ENCODE measurements at places on chromosomes 12 and 14.

GRCh38 chr14:63857466-63858030 lies 4.7 kb downstream of the SYNE2 start:
- peak; percentile 47 for DNase-seq

GRCh38 chr14:97283426-97283825 lies 486.2 kb downstream of the VRK1 start:
- no peak for DNase-seq

DNA sequence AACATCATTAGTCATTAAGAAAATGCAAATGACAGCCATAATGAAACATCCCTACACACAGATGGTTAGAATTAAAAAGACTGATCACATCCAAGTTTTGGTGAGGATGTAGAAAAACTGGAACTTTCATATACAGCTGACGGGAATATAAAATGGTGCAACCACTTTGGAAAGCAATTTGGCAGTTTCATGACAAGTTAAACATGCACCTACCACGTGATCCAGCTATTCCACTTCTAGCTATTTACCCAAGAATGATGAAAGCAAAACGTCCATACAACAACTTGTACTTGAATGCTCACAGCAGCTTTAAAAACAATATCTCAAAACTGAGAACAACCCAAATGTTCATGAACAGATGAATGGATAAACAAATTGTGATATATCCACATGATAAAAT lies 77.9 kb upstream of the AVPR1A start:
- DNase-seq = no peak

- no peak for DNase-seq
These were observed 59.8 kb upstream of the KIF21A start for GRCh38 chr12:39502726-39503125.

DNA sequence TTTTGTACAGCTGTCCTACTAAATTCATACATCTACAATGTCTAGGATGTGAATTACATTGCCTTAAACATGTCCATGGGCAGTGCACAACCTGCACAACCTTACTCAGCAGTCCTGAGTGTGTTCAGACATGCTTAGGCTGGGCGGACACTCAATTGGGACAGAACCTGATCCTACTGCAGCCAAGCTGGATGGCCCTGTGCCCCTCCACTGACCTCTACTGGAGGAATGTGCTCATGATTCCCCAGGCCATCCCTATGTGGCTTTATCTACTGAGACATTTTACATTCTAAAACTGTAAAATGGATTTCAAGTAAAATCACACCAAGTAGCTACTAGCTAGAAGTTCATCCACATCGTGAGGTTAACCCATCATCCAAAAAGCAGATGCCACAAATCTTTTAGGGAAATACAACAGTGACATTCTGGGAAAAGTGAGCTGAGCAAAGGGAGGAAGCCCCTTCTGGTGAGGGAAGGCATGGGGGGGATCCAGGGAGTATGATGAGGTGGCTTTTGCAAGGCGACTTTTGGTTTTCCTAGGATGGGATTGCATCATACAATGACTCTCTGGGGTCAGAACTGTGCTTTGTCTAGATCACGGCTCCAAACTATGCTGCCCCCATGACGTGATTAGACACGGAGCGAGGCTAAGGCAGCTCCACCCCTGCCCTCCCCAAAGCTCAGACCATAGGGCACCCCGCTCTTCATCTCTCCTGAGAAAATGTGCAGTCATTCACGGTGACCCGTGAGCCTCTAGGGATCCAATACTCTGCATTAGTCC lies 911.7 kb upstream of the TMEM132C start:
- no peak for DNase-seq

- DNase-seq = no peak
These were observed 3.1 kb downstream of the MTHFD1 start for GRCh38 chr14:64391113-64391725.

DNA sequence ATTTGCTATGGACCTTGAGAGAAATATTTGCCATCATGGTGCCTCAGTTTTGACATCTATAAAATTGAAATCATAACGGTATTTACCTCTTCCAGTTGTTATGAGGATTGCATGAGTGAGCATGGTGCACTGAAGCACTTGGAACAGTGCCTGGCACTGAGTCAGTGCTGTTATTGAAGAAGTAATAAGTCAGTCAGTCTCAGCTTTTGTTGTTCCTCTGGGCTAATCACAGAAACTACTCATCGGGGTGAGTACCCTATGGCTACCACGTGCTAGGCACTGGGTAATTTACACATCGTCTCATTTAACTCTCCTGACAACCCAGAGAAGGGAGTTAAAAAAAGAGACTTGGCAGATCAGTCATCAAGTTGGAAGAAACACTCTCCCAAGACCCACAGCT lies 159.5 kb upstream of the NRXN3 start:
- DNase-seq = no peak

GRCh38 chr14:90521930-90522483 lies 125.2 kb downstream of the CALM1 start:
- no peak for DNase-seq

- DNase-seq = no peak
These were observed 72.0 kb upstream of the TBX5 start for GRCh38 chr12:114477989-114478395.

- DNase-seq = no peak
These were observed 36.0 kb upstream of the GARIN6 start for GRCh38 chr12:99611599-99611998.

DNA sequence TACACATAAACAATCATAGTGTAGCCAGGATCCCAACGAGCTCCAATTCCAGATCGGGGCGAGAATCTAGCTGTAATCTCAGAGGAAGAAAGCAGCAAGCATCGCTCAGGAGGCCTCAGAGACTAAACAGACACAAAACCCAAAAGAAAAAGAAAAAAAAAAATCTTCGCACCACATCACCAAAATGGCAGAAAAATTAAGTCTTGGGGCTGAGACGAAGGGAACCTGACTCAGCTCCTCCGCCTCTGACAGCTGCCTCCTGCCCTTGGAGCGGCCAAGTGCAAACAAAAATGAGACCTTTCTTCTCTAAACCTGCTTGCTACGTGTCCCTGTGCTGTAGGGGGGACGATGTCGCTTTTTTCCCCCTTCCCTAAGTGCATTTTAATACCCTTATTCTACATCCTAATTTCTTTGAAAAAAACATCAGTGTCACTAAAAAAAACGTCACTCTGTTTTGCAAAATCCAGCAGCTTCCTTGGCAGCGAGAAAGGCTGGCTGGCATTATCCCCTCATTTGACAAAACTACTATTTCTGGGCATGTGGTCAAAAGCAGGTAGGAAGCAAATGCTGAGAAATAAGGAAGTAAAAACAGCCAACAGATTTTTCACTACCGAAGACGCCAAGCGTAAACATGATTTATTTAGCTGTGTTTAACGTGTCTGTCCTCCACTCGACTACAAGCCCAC lies 30.5 kb downstream of the BCL11B start:
- DNase-seq = peak; percentile 72

GRCh38 chr12:56590237-56590830 lies 39.8 kb downstream of the BAZ2A start:
- DNase-seq = peak; percentile 23

DNA sequence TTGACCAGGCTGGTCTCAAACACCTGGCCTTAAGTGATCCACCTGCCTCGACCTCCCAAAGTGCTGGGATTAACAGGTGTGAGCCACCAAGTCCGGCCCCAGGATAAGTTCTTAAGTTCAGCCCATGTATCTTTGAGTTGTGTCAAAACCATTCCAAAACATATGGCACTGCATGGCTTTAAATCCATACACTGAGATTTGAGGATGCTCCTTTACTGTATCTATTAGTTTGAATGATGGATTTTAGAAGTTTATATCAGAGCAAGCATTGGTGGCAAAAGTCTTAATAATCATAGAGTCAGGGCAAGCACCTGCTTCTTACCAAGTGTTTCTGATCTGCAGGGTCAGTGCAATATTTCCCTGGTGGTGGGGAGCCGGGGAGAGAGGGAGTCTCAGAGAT lies 6.1 kb downstream of the KRT6B start:
- DNase-seq = no peak

DNA sequence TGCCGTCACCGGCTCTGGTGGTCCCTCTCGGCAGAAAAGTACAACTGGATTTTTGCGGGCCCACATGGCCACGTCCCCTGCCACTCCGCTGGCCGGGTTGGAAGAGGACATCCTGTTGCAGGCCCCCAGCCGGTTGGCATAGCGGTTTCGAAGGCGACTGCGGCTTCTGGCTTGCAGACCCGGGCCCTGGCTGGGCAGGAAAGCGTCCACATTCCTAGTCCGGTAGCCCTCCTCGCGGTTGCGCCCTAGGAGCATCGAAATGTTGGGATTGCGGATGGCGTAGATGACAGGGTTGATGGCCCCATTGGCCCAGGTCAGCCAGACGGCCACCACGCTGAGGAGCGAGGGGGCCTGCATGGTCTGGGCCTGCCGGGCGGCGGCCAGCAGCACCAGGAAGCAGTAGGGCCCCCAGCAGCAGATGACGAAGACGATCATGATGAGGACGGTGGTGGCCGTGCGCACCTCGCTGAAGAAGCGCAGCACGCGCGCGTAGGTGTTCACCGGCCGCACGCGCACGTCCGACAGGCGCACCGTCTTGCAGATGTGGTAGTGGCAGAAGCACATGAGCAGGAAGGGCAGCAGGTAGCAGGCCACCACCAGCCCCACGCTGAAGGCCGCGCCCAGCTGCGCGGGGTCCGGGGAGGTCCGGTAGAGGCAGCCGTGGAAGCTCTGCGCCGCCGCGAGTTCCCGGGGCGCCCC lies 1.2 kb downstream of the GPR135 start:
- DNase-seq = peak; percentile 28

DNA sequence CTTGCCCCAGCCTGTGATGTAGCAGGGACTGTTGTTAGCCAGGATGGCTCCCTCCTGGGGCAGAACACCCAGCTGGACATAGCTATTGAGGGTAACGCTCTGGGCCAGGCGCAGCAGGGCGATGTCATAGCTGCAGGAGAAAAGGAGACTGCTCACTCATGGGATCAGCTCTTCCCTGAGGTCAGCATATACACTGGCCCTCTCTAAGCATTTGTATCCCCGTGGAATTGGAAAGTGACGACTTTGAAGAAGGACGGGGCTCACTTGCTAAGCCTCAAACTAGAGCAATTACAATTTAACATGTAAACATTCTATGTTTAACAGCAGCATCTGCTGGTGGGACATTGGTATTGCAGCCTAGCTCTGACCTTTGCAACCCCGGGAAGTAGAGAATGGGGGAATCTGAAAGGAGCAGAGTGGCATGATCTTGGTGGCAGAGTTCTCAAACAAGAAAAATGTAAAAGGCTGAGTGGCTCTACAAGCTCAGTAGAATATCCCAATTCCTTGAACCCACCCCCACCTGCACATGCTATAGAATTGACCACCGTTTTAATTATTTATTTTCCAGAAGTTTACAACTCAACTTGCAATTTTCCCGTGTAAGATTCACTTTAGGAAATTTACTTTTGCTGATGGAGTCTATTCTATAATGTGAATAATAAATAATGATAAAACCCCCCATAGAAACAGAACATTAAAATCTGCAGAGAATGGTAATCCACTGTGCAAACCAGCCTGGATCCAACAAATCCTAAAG lies 5.0 kb downstream of the CELA1 start:
- peak; percentile 79 for DNase-seq

DNA sequence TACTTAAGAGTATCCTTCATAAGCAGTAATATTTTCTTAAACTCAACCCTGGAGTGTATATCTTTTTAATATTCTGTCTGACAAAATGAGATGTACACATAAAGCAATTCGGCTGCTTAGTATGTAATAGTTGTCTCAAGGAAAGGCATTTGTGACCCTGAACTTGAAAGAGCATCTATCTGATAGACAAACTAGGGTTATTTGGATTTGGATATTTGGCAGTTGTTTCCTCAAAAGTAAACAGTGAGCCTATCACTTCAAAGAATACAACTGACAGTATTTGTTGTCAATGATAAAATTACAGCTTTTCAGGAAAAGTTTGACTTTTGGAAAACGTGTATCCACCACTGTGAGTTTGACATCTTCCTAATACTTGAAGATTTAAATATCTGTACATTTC lies 123.4 kb downstream of the TGFB3 start:
- DNase-seq = no peak

DNA sequence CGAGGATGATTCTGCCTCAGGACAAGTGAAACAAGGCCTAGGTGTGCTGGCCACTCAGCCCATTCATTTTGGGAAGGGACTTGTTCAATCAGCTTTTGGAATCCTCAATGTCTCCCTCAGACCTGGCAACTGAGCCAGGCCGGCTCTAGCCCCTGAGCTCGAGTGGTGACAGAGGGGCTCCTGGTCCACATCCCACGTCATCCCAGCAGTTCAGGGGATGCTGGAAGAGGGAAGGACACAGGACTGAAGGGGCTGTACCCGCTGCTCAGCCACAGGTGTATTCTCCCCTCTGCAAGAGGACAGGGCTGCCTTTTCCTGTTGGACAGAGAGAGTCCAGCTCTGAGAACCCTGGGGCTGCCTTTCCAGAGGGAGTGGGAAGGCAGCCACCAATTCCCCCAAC lies 244.6 kb upstream of the SFSWAP start:
- DNase-seq = no peak

GRCh38 chr14:31855262-31855661 lies 221.8 kb upstream of the ARHGAP5 start:
- DNase-seq = no peak

GRCh38 chr14:103568952-103569351 lies 6.2 kb downstream of the COA8 start:
- DNase-seq = no peak

DNA sequence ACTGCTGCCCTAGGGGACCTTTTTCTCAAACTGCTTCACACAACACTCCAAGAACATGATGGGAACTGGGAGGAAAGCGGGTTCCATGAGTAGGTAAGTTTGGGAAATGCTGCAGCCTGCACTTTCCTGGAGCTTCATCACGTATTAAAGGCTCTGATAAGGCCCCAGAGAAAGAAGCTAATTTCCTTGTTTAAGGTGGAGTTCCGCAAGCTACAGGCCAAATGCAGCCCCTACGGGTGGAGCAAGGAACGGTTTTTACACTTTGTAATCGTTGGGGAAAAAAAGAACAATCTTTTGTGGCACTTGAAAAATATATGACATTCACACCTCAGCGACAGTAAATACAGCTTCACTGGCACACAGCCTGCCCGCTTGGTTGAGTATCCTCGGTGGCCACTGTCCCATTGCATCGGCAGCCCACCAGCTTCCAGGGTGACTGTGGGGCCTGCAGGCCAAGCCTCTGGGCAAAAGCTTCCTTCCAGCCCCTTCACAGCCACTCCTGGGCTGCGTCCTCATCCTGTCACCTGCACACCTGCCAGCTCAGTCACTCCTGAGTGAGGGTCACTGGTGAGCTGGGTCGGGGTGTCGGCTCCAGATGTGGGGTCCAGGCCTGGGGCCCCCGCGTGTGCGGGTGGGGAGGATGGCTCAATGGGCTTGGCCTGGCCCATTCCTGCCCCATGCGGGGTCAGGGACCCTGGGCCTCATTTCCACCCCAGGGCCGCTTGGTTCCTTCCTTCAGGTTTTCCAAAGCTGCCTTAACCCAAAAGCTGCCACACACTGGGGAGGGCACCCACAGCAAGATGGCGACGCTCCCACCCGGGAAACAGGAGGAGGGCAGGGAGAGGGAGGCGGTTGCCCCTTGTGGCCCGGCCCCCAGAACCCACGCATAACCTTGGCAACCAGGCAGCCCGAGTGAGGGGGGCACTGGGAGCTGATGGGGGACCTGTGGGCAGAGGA lies 2.4 kb downstream of the AMN start:
- DNase-seq = no peak

- no peak for DNase-seq
These were observed 49.5 kb upstream of the PAPOLA start for GRCh38 chr14:96452684-96453083.

GRCh38 chr12:53419756-53420155 lies 3.9 kb upstream of the AMHR2 start:
- no peak for DNase-seq

GRCh38 chr12:2653461-2653965 lies 141.3 kb upstream of the FKBP4 start:
- no peak for DNase-seq
